ENCODE measurements at places on chromosomes 1 and 21. TPM values are rescaled to one million over a fixed set of nuclear protein-coding genes. Genes with fewer than 3 reads are reported as not detected.

The RC3H1 gene
- total RNA-seq, result 25.3 TPM

The CCDC30 gene
- 4.9 TPM for total RNA-seq

DNA sequence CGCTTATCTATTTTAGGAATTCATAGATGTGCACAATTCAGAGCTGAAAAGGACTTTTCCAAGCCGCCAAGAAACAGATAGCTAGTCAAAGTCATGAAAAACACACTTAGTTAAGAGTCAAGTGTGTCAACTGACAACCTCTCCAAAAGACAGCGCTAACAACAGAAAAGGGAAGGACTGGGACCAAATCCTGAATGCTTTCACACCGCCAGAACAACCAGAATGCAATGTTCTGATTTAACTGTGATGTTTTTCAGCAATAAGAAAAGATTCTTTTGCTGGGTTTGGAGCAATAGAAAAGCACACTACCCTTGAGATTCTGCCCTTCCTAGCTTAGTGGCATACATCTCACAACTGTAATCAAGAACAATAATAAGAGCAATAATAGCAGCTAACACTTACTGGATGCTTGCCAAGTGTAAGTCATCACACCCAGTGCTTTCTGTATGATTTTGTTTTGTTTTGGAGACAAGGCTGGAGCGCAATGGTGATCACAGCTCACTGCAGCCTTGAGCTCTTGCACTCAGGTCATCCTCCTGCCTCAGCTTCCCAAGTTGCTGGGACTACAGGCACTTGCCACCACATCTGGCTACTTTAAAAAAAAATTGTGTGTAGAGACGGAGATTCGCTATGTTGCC is 33.9 kb upstream of the SDC3 start:
- no peak for DNase-seq

DNA sequence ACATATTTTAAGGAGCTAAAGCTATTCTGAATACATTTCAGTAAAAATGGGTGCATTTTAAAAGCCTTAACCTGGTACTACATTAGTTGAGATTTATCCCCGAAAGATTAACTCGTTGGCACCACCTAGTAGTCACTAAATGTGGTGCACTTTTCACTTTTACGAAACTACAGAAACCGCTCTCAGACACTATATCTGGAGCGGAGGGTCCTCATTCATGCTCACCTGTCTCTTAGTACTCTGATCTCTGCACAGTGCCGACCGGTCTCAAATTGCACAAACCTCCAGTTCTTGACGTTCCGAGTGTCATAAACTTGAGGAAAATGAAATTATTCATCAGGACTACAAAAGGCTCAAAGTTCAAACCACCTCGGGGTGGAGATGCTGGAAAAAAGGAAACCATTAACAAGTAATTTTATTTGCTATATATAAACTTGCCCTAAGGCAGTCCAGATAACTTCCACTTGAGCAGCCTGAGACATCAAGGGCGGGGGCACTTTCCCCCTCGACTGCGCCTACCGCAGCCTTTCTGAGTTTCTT is 722 bp downstream of the LZIC start:
- DNase-seq, result no peak

DNA sequence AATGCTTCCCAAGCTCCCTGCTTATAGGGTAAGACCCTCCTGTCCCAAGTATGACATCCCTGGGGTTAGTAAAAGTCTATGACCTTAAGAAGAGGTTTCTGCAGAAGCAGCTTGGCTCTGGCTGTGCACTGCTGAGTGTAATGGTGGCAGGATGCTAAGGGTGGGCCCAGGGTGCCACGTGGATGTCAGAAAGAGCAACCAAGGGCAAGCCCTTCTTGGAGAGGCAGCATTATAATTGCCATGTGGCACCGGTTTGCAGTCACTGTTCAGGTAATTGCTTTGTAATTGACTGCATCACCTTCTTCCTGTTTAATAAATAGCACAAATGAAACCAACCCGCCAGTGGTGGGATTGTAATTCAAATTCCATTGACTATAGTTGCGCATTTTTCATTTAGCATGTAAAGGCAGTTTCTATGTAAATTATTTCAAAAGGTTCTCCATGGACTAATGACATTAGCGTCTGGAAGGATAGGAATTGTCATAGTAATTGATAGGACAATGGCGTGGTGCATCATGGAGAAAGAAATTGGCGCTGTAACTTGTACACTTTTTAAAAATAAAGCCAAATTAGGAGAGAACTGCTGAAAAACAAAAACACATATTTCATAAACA is 490.6 kb upstream of the VAMP3 start:
- DNase-seq, result no peak

GRCh38 chr1:214633686-214634085 is 30.7 kb downstream of the CENPF start:
- no peak for DNase-seq

The CR2 gene
- not detected for total RNA-seq

The EPHB2 gene
- total RNA-seq, result 9.3 TPM

DNA sequence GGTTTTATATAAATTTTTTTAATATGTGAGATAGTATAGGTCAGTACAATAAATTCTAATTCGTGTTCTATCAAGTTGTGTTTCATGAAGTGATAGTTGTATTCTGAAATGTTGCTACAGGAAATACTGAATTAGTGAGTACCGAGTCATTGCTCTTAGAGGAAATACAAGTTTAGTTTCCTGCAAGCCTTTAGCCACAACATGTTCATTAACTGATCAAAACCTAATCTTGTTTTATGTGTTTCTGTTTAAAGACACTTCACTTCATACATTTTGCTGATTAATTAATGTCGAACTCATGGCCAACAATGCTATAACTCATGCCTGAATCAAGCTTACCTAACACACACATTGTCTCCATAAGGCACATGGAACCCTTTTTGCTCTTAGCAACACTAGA is 43.6 kb downstream of the LRRC7 start:
- no peak for DNase-seq

The KDF1 gene
- total RNA-seq, result not detected

The CLDN17 gene
- not detected for total RNA-seq

The C1QA gene
- total RNA-seq, result 501 TPM

DNA sequence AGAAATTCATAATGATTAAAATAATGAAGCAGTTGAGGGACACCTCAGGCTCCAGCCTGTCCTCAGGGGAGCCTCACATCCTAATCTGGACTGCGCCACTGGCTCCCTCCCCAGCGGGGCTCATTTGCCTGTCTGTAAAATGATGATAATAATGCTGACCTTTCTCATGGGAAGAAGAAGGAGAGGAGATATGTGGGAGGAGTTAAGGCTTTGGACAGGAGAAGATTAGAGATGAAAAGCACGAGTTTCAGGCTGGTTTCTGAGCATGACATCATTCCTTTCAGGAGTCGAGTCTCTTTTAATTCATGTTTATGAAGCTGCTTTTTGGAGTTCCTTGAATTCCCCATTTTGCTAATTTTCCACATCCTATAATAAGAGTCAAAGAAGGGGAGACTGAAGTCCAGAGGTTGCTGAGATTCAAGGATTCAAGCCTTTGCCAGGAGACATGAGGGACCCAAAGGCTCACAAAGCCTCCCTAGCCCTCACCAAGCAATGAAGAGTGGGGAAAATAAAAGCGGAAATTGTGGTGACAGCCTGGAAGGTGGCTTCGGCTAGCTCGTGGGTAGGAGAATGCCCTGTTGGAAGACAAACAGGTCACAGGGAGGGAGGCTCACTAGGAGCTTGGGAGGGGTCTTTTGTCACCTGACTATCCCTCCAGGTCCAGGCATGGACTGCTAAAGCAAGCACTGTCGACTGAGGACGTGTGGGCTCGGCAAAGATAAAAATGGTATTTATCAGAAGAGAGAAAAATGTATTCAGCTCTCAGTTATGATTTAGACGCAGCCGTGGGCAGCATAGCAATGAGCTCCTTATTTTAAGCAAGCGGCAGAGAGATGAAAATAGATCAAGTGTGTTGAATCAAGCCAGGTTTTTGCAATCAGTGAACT is 27.5 kb upstream of the STMN1 start:
- no peak for DNase-seq

- DNase-seq, result no peak
Measured at GRCh38 chr1:48692235-48692634, 84.5 kb downstream of the BEND5 start.

DNA sequence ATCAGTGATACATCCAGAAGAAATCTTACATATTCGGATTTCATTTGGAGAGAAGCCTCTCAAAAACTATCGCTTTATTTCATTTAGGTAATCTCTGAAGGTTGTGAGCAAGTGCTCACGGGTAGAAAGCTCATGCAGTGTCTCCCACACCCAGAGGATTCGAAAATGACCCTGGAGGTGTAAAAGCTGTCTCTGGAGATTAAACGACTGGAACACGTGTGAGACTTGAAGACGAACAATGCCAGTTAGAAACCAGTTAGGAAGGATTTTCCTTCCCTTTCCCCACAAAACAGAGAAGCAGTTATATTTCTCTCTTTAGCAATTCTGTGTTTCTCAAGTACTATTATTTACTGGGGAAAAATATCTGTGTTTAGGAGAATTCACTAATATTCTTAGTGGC is 92.5 kb upstream of the CD55 start:
- DNase-seq, result no peak

GRCh38 chr1:203175237-203175826 is at the start of gene MYBPH:
Gene MYBPH, minus strand, starts transcription at chr1:203175826. Its CDS starts 71 bp downstream, at chr1:203175755.
- no peak for DNase-seq

- no peak for DNase-seq
Measured at GRCh38 chr1:33349081-33349759, 28.3 kb upstream of the A3GALT2 start.

The SERPINC1 gene
- total RNA-seq, result not detected

The MX2 gene
- total RNA-seq, result 22.9 TPM

GRCh38 chr1:169271098-169271497 is 96.5 kb downstream of the NME7 start:
- no peak for DNase-seq

- DNase-seq, result no peak
Measured at GRCh38 chr1:9101510-9102146, 27.3 kb downstream of the GPR157 start.

GRCh38 chr1:46538147-46538546 is 13.3 kb downstream of the KNCN start:
- DNase-seq, result no peak

DNA sequence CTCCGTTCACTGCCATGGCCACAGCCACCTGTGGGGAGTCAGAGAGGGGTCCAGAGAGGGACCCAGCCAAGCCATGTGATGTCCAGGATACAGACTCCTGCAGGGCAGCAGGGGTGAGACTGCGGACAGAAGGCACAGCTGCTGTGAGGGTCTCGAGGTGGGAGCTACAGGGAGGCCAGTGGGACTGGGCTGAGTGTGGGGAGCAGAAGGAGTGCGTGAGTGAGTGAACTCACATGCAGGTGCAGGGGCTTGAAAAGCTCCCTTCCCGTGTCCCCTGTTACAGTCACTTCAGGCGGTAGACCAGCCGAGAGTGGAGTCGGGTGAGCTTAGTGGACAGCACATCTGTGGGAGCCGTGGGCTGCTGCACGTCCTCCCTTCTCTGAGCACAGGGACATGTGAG is 42.4 kb downstream of the S100B start:
- no peak for DNase-seq

- no peak for DNase-seq
Measured at GRCh38 chr1:221604948-221605347, 136.9 kb downstream of the DUSP10 start.

GRCh38 chr1:30476476-30476875 is 246.9 kb downstream of the MATN1 start:
- no peak for DNase-seq

- no peak for DNase-seq
Measured at GRCh38 chr1:109158433-109158832, 44.5 kb downstream of the ELAPOR1 start.

GRCh38 chr1:203492748-203493130 is 1.2 kb upstream of the OPTC start:
- DNase-seq, result no peak

The ADAMTS1 gene
- 357 TPM for total RNA-seq

GRCh38 chr1:150596976-150597375 is 17.6 kb upstream of the MCL1 start:
- DNase-seq, result no peak

- DNase-seq, result no peak
Measured at GRCh38 chr1:217472915-217473314, 158.0 kb downstream of the GPATCH2 start.

DNA sequence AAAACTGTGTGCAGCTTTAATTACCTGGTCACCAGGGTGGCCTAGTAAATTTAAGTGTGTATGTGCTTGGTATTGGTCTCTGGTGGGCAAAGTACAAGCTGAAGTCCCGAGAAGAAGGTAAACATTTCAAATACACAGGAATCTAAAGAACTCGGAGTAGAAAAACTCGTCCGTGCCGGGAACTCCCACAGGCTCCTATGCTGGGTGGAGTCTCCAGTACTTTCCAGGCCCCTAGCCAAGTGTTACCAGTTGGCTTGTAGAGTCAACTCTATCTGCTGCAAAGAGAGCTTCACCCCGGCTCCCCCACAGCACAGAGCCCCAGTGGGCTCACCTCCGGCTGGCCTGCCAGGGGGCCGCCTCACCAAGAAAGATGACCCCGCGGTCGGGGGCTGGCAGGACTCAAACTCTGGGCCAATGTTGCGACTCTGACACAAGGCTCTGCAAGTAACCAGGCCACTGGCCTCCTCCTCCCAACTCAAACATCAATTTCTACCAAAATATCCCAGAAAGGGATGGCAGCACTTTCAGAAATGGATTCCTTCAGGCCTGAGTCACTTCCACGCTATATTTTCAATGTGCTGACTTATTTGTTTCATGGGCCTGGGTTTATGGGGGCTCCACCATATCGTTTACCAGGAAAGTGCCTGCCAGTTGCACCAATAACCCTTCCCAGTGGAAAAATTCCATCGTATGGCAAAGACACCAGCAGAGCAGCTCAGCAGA is 73.9 kb downstream of the SLC66A1 start:
- DNase-seq, result peak; percentile 25

- no peak for DNase-seq
Measured at GRCh38 chr1:168687816-168688215, 41.2 kb downstream of the DPT start.

The CD58 gene
- 53.2 TPM for total RNA-seq

Measured in thoracic aorta (tissue), 2 donors.